NCI-H82 (cell line): ENCODE measurements at places on chromosomes 3 and 15.
A peak's percentile ranks its signal among the peaks of the same experiment; 100 is the strongest.

- no peak for DNase-seq
Observed at GRCh38 chr3:64936556-64936955, 248.8 kb upstream of the ADAMTS9 start.

DNA sequence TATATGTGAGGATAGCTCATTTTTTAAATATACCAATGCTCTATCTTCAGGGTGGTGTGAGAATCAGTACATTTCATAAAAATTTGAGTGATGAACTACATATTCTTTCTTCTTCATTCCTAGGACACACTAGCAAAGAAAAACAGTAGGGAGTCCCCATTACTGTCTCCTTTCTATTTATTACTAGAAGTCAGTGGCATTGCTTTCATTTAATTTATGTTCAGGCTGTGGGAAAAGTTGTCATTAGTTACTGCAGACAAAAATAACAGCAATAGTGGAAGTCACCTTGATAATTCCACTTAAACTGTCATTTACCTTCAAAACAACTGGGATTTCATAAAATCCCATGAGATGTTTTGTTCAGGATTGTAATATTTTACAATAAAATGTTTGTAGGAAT lies 446.4 kb downstream of the GBE1 start:
- DNase-seq = no peak

- DNase-seq = peak; percentile 64
Observed at GRCh38 chr3:119891944-119892721, 110.2 kb downstream of the NR1I2 start.

DNA sequence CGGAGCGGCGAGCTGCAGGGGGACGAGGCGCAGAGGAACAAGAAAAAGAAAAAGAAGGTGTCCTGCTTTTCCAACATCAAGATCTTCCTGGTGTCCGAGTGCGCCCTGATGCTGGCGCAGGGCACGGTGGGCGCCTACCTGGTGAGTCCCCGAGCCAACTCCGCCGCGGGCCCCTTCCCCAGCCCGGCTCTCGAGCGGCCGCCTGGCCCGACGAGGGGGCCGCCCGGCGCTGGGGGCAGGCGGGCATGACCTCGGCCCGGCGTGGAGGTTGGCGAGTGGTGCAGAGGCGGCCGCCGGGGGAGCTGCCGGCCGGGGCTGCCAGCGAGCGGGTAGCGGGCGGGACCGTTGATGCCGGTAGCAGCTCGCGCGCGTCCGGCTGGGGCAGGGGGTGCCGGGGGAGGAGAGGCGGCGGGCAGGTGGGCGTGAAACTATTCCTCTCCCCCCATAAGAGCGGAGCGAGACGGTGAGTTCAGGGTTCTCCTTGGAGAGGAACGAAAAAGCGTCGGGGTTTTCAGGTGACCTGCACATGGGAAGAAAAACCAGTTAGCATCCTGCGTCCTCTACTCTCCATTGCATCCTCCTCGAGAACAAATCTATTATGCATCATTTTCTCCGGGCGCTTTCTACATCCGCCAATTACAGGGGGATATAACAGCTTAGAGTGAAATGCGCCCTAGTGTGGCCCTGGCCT lies 585 bp downstream of the SLCO3A1 start:
- peak; percentile 25 for DNase-seq

DNA sequence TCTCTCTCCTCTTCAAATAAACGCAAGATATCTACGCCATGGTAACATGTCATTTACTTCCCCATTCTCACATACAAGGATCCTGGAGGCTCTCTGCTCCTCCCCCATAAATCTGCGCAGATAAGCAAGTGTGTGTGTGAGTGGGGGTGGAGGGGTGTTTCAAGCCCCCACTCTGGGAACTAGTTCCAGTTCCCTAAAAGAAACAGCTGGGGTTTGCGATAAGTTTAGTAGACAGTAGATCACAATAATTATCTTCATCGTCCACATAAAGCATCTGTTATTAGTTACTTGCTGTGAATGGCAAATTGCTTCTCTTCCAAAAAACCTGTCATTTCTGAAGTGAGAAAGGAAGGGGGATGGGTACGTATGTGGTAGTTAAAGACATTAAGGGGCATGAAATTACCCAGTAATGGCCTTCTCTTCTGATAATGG lies 79.8 kb downstream of the RBPMS2 start:
- DNase-seq = peak; percentile 62

DNA sequence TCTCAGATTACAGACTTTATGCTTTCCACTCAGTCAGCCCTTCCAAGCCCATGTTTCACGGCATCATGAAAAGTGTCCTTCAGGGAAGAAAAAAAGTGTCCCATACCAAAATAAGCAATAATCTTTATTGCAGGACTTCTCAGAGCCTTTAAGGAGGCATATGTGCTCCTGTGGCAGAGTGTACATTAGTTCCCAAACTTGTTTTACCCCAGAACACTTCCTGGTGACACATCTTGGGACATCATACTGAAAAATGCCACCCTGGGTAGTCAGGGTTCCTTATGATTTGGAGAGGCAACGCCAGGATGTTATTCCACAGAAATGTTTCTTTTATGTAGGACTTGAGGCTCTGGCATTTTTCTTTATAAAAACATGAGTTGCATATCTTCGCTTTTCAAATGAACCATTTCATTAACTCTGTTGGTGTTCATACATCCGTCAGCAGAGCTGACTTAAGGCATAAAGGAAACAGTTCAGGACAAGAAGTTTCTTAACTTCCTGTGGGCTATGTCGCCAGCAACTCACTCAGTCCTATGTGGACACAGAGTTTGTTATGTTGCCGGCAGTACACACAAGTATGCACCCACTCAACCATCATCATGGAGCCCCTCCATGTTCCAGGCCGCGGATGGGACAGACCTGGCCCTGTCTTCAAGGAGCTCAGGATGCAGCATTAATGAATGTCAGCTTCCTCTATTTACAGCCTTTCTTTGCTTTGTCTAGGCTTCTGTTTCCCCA lies 63.8 kb downstream of the CASR start:
- DNase-seq = no peak

GRCh38 chr15:101528917-101529299 lies 39.4 kb upstream of the PCSK6 start:
- no peak for DNase-seq

DNA sequence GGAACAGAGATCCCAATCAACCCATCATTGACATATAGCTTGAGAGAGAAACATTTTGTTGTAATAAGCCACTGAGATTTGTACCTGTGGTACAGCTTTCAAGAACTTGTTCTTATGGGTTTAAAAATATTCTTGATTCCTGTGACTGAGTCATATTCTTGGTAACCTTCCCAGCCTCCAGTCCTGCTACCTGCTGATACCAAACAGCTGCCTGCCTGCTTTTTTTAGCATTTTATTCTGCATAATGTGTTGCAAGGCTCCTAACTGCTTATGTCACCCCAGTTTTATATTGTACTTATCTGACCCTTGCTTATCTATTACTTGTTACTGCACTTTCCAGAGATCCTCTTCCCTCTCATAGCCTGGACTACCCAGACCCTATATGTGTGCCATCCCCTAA lies 349.3 kb upstream of the SOX2 start:
- no peak for DNase-seq

GRCh38 chr3:29144807-29145206 lies 136.1 kb upstream of the RBMS3 start:
- peak; percentile 71 for DNase-seq

DNA sequence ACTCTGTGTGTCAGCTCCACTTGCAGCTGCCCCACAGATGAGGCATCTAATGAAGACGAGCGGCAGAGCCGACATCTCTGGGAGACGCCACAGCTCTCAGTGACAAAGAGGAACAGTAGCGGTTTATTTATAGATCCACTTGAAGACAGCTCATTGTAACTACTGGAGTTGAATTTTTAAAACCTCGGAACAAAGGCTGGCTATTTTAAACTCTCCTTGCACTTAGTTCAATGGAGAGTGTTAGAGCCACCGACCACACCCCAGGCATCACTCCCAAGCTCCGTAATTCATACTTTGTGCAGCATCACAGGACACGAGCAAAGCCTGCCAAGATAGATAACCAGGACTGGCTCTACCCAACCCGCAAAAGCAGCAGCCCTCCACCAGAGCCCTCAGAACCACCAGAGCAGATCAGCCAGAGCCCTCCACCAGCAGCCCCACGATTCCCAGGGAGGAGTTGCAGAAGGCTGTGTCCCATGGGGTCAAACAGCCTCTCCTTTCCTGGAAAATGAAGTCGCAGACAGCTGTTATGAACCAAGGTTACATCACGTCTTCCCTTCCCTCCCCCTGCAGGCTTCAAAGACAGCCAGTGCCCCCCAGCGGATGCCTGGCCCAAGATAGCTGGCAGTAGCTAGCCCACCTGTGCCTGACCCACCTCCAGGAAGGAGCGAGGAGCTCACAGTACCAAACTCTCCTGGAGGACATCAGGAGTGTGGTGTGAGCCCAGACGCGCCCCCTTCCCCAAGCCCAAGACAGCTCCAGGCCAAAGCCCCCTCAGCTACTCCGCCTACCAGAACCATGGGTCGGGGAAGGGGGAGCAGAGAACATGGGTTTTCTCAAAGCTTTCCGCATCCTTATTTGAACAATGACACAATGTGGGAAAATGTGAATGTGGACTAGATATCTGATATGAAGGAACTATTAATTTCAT lies 45.7 kb downstream of the POC1A start:
- peak; percentile 59 for DNase-seq

GRCh38 chr3:11349446-11349845 lies 77.2 kb downstream of the ATG7 start:
- DNase-seq = no peak

GRCh38 chr3:121730940-121731687 lies 18.4 kb downstream of the GOLGB1 start:
- DNase-seq = peak; percentile 69

DNA sequence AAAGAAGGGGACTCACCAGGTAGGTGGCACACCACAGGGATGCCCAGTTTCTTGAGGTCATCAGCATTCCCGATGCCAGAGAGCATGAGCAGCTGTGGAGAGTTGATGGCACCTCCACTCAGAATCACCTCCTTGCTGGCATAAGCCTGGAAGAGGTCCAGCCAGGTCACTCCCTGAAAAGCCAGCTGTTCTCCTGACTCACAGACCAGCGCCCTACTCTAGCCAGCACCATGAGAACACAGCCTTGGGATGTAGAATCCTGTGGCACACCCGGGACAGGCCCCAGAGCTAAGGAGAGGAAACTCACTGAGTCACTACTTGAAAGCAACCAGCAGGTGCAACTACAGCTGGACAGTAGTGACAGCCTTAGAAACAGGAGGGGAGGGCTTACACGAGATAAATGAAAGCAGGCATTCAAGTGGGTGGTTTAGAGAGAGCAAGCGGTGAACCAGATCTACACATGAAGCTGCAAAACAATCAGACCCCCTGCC lies 24.5 kb downstream of the CHDH start:
- DNase-seq = no peak

- DNase-seq = peak; percentile 71
Observed at GRCh38 chr15:77584201-77584600, 48.5 kb downstream of the LINGO1 start.

DNA sequence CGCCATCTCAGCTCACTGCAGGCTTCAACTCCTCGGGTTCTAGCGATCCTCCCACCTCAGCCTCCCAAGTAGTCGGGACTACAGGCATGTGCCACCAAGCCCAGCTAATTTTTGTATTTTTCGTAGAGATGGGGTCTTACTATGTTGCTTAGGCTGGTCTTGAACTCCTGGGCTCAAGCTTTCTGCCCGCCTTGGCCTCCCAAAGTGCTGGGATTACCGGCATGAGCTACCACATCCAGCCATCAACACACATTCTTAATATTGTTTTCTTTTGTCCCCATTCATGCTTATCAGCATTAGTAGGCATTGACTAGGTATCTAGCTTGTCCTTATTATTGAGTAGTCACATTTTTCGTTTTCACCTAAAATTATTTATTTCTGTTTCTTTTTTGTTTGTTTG lies 168.3 kb downstream of the GHSR start:
- DNase-seq = no peak

GRCh38 chr3:102307442-102307841 lies 127.4 kb upstream of the ZPLD1 start:
- DNase-seq = no peak

DNA sequence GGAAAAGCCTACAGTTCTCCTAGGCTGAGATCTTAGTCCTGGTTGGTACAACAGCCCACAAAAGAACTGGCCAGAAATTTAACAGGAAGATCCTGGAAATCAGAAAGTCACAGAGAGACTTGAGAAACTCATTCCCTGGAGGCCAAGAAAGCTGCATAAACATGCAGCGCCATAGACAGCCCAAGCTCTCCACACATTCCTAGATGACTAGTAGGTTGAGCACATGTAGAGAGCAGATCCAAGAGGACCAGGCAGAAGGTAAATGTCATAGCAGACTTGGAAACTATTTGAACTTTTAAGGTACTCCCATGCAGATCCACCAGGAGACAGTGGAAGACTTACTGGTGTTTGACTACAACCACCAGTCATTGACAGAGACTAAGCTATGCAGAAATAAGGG lies 18.4 kb downstream of the KBTBD12 start:
- DNase-seq = no peak

DNA sequence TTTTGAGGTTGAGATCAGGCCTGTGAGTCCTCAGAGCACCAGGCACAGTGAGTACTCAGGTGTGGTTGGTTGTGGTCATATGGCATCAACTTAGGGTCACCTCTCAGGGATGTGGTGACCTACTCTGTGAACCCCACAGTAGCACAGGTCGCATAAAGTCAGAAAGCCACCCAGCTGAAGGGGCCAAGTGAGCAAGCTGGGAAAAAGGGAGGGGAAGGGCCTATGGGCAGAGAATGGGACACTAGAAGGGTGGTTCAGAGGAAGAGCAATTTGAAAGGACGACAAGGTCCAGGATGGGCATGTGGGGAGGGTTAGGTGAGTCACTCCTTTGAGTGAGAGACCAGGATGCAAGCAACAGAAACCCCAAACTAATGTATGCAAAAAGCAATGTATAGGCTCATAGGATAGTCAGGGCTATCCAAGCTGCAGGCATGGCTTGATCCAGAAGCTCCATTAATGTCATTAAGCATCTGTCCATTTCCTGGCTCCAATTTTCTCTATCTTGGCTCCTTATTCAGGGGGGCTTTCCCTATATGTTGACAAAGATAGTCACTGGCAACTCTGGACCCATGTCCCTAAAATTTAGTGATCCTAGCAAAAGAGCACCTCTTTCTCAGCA lies 33.5 kb downstream of the HMCES start:
- DNase-seq = no peak

GRCh38 chr3:152172460-152172859 lies 96.3 kb upstream of the MBNL1 start:
- DNase-seq = no peak

DNA sequence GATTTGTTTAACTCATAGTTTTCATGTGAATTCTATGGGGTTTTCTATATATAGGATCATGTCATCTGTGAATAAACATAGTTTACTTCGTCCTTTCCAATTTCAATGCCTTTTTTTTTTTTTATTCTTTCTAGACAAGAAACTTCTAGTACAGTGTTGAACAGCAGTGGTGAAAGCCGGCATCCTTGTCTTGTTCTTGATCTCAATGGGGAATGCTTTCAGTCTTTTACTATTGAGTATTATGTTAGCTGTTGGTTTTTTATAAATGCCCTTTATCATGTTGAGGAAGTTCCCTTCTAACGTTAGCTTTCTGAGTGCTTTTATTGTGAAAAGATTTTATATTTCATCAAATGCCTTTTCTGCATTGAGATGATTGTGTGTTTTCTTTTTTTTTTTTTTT lies 69.0 kb downstream of the SLMAP start:
- no peak for DNase-seq

DNA sequence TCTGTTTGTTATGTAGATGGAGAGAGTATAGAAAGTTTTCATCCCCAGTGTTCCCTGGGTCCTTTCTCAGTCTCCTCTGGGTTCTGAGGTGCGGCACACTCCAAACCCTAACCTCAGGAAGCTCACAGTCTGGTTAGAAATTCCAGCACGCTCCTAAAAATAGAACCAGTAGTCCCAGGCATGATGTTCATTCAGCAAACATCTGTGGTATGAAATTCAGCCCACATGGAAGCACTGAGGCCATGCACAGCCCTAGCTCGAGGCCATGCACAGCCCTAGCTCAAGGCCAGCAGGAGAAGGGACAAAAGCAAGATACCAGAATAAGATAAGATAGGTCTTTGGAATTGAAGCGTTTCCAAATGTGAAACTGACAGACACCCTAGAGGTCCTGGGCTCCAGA lies 82.3 kb upstream of the OXTR start:
- no peak for DNase-seq
